DMS153 (cell line): ENCODE measurements at places on chromosomes 1 and 21.

GRCh38 chr1:214116258-214116657 lies 128.5 kb downstream of the PROX1 start:
- DNase-seq, result no peak

DNA sequence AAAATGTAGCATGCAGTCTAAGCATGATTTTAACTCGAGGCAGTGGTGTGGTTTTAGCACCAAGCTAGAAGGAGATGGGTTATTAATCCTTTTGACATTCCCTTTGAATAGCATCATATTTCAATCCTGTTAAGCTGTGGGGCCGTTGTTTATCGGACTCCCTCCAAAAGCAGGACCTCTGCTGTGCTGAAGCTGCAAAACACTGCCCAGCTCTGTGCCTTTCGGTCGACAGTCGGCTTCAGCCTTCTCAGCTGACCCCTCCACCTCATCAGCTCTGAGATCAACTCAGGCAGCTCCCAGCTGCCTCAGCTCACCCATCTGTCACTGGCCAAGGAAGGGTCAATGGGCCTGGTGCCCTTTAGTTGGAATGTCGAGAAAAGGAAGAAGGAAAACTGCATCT lies 95.5 kb downstream of the KAZN start:
- DNase-seq, result no peak

GRCh38 chr1:192903142-192903541 lies 94.3 kb downstream of the RGS2 start:
- no peak for DNase-seq

DNA sequence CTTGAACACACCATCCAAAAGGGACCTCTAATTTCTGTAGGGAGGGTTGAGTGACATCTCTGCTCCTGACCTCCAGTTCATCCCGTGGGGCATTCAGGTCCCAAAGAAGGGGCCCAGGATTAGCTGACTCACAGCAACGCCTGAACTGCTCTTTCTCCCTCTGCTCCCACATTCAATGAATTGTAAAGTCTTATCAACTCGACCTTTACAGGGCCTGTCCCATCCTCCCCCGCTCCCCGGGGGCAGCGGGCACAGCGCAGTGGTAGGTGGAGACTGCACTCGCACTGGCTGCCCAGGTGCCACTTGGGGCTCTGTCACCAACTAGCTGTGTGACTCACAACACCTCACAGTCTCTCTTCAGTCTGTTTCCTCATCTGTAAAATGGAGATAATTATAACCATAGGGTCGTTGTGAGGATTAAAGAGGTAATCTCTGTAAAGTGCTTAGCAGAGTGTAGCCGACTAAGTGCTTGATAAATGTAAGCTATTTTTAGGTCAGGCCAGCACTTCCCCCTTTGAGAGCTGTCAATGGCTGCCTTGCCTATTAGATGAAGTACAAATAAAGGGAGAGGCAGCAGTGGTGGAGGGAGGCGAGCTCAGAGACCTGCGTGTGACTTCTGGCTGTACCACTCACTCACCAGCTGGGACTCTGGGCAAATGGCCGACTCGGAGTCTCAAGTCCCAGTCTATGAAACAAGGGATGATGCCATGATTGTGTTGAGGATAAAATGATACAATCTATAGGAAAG lies 637 bp upstream of the MYBPHL start:
- peak; percentile 45 for DNase-seq

GRCh38 chr1:206490771-206491405 lies 16.4 kb upstream of the RASSF5 start:
- no peak for DNase-seq

GRCh38 chr1:54585181-54586066 lies 37.4 kb downstream of the ACOT11 start:
- no peak for DNase-seq

GRCh38 chr1:220032911-220033310 lies 13.4 kb downstream of the EPRS1 start:
- DNase-seq, result no peak

DNA sequence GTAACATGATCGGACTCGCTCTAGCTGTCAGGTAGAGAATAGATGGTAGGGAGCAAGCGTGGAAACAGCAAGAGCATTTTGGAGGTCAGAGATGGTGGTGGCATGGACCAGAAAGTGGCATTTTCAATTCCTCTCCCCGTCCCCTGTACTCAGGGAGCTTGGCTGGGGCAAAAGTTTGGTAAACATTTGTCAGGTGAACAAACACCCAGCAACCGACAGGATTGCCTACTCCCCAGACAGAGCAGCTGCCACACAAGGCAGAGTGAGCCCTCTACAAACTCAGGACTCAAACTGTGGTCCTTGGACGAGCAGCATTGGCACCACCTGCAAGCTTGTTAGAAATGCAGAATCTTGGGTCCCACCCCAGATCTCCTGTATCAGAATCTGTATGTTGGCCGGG lies 14.3 kb downstream of the PTAFR start:
- no peak for DNase-seq

- DNase-seq, result no peak
These were observed 126.7 kb downstream of the CTH start for GRCh38 chr1:70537788-70538187.

- DNase-seq, result no peak
These were observed 80.0 kb downstream of the USP25 start for GRCh38 chr21:15809818-15810217.

- no peak for DNase-seq
These were observed 103.0 kb downstream of the DISC1 start for GRCh38 chr1:231729544-231729943.

DNA sequence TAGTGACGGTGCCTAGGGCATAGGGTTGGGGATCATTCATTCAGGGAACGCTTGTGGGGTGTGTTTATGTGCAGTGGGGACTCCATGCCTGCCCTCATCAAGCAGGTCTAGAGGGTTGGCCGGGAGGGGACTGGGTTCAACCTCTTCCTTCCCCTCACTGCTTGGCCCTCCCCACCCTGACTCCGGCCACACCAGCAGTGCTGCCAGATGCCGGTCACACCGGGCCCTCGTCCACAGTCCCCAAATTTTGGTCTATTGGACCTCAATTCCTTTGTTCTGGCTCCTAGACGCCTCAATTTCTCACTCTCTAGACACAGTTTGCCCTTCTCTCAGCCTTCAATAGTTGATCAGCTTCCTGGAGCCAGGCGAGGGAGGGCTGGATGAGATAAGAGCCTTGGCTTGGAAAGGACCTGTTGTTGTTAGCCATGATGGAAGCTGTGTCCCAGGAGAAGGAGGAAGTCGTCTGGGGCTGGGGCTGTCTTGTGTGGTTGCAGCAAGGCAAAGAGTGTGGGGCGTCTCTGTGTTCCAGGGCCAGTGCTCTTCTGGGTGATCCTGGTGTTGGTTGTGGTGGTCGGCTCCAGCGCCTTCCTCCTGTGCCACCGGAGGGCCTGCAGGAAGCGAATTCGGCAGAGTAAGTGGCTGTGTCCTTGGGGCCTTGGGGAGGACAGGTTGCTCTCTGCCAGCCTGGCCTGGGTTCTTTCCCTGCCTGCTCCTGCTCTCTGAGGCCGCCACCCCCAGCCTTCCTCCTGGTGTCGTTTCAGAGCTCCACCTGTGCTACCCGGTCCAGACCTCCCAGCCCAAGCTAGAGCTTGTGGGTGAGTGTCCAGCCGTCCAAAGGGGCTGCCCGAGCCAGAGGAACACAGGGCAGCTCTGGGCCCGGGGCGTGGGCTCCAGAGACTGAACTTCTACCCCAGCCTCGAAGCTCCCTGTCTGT lies 41.1 kb upstream of the TNFRSF1B start:
- no peak for DNase-seq

DNA sequence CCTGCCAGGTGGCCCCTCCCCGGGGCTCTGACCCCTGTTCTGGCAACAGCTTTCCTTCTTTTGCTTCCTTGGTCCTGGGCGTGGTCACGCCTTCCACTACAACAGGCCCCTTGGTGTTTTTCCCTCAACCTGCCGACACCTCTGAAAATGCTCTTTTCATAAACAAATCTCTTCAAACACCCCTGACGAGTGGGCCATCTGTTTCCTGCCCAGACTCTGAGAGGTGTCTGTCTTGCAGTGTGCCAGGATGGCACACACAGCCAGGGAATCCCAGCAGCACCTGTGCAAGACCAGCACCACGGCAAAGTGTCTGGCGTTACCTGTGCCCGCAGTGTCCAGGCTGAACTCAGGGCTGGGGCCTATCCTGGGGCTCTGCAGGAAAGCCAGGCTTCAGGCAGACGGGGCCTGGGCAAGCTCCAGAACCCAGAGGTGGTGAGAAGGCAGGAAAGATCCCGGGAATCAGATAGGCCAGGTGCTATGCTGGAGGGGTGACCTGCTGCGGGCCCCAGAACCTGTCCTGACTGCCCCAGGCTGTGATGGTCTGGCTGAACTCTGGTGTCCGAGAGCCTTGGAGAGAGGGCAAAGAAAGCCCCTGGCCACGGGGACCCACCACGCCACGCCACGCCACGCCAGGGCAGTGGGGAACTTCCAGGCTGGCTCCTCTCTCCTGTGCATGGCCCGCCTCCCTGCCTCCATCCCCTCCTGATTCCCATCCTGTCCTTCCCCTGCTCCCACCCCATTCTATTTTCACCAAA lies 88.9 kb downstream of the SIK1 start:
- DNase-seq, result no peak

DNA sequence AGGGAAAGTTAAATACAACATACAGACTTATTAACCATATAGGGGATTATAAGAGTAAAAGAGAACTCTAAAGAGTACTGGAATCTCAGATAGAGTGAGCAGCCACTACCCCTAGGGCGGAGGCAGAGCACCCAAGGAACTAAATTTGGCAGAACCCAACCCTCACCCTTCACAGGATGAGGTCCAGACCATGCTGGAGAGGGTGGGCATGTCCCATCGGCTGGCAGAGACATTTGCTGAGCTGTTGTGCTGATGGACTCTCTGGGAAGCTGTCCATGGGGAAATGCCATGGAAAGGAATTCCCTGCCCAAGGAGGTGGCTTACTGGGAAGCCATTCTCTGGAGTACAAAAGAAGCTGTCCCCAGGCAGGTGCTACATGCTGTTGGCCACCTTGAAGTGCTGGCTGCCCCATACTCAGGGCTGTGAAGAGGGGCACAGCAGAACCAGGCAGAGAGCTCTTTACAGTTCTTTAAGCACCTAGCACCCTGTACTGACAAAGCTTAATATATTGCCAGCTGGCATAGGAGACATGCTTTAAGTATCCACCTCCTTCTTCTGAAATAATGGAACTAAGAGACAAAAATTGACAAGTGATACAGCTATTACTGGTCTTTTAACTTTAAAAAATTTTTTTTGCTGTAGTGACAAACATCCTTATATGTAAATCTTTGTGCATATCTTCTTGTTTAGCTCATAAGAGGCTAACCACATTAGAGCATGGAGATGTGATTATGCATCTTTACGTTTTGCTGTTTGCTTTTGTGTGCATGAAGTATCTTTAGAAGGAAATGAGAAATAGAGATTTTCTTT lies 29.6 kb downstream of the TSNAX start:
- no peak for DNase-seq

GRCh38 chr1:204431310-204432184 lies 19.9 kb upstream of the PPP1R15B start:
- DNase-seq, result no peak

DNA sequence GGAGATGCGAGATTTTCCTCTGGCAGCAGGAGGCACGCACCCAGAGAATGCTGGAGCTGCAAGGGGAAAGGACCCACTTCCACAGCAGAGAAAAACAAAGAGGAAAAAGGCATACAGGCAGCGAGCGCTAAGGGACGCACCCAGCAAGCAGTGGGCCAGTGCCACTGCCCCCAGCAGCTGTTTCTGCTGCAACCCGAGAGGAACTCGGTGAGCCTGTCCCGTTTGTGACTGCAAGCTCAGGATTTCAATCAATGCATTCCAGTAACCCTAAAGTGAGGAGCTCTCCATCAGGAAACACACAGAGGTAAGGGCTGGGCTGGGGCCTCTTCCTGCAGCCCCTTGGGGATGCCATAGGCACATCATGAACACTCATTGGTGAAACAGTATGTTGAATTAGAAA lies 58.7 kb downstream of the ACP6 start:
- DNase-seq, result no peak

DNA sequence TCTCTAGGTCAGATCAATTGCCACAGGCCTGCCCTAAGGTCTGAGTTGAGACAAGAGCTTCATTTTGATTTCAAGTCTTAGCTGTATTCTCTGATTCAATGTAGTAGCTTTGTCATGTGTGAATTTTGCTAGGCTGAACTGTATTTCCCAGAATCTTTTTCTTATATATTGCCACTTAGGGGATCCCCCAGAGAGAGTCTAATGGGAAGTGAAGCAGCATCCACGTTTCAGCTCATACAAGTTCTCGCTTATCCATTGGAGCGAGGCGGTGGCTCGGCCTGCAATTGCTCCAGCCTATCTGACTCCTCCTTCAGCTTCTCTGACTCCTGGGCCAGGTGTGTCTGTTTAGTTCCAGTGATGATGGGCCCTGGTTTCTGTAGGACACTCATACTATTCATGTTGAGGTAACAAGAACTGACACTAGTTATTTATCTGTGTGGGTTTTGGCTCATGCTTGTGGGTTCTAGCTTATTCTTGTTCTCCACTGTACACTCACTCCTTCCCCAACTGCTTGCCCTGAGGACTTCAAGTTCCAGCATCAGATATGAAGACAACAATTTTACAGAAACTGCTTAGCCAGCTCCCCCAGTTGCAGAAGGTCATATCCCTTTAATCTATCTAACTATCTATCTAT lies 48.2 kb downstream of the TBX19 start:
- DNase-seq, result no peak

GRCh38 chr1:166032572-166033371 lies 134.0 kb downstream of the FAM78B start:
- peak; percentile 14 for DNase-seq

DNA sequence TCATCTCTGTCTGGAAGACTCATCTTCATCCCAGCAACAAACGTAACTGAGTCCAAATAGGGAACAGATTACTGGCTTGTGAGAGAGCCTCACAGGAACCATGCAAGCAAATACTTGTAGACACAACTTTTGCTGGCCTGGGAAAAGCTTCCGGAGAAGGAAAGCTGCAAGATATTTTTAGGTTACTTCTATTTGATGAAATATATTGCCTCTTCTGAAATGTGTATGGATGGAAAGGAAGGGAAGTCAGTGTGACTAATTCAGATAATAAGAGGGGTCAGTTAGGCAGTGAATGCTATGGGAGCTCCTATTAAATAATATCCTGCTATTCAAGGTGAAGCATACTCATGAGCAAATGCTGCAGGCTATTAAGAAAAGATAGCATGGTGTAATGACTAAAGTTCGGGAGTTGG lies 20.4 kb upstream of the FGGY start:
- DNase-seq, result no peak
